ENCODE measurements at places on chromosomes 2 and 18. TPM values are rescaled to one million over a fixed set of nuclear protein-coding genes. Genes with fewer than 3 reads are reported as not detected.

- no peak for DNase-seq
These were observed 11.6 kb upstream of the RBFA start for GRCh38 chr18:80022613-80023012.

DNA sequence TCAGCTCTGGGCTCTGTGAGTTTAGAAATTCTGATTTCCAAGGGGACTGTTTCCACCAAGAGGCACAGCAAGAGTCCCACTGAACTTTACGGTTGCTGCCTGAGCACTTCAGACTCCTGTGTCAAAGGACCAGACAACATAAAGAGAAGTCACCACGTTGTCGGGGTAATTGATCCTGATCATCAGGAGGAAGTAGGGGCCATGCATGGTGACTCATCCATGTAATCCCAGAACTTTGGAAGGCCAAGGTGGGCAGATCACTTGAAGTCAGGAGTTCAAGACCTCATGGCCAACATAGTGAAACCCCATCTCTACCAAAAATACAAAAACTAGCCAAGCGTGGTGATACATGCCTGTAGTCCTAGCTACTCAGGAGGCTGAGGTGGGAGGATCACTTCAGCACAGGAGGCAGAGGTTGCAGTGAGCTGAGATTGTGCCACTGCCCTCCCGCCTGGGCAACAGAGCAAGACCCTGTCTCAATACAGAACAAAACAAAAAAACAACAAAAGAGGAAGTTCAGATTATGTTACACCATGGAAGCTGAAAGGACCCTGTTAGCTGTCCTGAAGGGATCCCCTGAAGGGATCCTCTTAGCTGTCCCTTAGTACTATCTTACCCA lies 9.4 kb upstream of the ASXL2 start:
- no peak for DNase-seq

DNA sequence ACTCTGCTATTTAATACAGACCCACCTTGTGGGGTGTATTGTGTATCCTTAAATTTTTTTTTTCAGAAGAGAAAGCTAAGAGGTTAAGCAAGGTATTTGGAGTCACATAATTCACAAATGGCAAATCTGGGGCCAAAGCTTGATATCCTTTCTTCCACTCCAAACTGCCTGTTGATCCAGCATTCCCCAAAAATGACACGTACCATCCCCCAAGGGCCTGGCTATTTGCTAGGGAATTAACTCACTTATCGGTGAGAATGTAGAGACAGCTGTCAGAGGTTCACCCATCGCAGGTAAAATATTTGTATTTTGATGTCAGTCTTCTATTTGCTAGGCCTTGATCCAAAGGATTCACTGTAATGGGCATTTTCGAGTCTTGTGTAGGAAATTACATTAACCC lies 103.6 kb upstream of the FZD7 start:
- no peak for DNase-seq

The BCL2L11 gene
- total RNA-seq, result 8.3 TPM
